GM23248 (cell line): ENCODE measurements at places on chromosomes 5 and 9. TPM values are rescaled to one million over a fixed set of nuclear protein-coding genes. Genes with fewer than 3 reads are reported as not detected.
A peak's percentile ranks its signal among the peaks of the same experiment; 100 is the strongest.

GRCh38 chr5:111511174-111511830 is 1.0 kb downstream of the STARD4 start:
- peak; percentile 64 for DNase-seq

GRCh38 chr9:3746296-3747275 is 220.8 kb upstream of the RFX3 start:
- DNase-seq, result peak; percentile 96

DNA sequence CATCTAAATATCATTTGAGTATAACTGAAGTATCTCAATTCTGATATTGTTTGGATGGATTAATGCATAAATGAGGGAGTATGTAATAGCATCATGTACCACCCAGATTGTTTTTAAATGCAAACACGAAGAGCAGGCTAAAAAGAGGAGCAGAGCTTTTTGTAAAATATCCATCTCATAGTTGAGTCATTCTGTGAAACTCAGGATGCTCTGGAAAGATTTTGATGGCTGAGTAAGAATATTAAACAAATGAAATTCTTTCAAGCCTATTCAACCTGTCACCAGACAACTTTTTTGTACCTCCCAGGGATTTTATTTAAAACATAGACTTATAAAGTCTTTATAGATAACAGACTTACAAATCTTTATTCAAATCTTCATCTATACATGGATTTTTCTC is 625.9 kb downstream of the TLE4 start:
- DNase-seq, result no peak

GRCh38 chr9:17246770-17247169 is 111.9 kb downstream of the CNTLN start:
- no peak for DNase-seq

Gene ORM1
- not detected in 2 replicates for total RNA-seq

GRCh38 chr9:101126556-101126955 is 98.0 kb downstream of the PLPPR1 start:
- DNase-seq, result no peak

Gene TAF11L5
- not detected in 2 replicates for total RNA-seq

GRCh38 chr9:82650368-82650767 is 412.6 kb downstream of the RASEF start:
- no peak for DNase-seq

GRCh38 chr5:66647146-66647856 is 51.1 kb downstream of the MAST4 start:
- DNase-seq, result peak; percentile 49

GRCh38 chr9:137247916-137248175 is 3.2 kb upstream of the STPG3 start:
- DNase-seq, result no peak

DNA sequence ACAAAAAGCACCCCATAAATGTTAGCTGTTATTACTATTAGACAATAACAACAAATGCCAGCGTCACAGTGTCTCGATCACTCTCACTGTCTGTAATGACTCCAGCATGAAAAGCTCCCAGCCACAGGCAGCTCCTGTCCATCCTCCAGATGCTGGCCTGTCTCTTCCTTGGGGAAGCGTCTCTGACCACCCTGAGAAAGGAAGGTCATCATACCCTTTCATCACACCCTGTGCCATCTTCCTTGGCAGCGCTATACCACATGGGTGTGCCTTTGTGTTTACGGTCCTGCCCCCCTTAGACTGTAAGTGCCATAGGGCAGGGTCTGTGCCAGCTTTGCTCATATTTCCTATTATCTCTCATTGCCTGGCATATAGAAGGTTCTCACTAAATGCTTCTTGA is 90.6 kb downstream of the PRRT1B start:
- DNase-seq, result peak; percentile 47

DNA sequence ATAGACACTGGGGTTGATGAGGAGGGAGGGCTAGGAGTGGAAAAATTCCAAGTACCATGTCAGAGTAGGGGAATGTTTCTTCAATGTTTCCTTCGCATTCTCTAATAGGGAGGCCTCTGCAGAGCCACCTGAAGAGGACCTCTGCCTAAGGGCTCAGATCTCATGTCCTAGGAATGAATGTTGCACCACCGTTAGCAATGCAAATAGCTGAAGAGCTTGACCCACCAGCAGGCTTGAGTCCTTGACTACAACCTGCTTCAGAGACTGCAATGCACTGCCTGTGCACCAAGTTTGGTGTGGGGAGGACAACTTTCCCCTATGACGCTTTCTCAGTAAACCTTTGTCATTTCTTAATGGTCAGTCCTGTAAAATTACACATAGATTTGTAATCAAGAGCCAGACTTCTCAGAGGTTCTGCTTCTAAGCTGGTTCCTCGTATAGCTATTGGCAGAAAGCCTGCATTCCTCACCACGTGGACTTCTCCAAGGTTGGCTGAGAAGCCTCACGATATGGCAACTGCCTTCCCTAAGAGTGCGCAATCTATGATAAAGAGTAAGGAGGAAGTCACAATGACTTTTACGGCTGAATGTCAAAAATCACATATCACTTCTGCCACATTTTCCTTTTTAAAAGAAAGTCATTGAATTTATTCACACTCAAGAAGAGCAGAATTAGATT is 600.7 kb upstream of the PTGER4 start:
- DNase-seq, result no peak

GRCh38 chr9:71746023-71746757 is 22.1 kb downstream of the CEMIP2 start:
- no peak for DNase-seq

GRCh38 chr9:115008536-115009270 is 78.3 kb upstream of the TNFSF8 start:
- peak; percentile 96 for DNase-seq

DNA sequence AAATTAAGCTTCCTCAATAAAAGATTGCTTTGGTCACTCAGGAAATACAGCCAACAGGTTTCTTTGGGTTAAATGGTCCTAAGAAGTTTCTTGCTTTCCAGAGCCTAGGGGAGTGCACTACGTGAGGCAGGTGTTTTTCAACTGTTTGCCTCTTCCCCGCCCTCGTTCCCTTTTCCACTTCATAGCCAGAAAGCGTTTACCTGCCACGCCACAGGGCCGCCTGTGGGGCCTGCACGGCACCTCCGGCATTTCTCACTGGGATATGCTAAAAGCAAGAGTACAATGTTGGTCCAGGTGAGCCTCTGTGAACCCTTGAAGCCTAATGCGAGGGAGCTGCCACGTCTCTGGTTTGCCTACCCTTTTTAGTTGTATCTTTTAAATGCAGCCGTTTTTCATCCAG is 167.6 kb upstream of the OTULINL start:
- no peak for DNase-seq

Gene TMEFF1
- 0.43 and 4.4 TPM in 2 replicates for total RNA-seq

Gene ARHGEF28
- 8.9 and 9.6 TPM in 2 replicates for total RNA-seq

DNA sequence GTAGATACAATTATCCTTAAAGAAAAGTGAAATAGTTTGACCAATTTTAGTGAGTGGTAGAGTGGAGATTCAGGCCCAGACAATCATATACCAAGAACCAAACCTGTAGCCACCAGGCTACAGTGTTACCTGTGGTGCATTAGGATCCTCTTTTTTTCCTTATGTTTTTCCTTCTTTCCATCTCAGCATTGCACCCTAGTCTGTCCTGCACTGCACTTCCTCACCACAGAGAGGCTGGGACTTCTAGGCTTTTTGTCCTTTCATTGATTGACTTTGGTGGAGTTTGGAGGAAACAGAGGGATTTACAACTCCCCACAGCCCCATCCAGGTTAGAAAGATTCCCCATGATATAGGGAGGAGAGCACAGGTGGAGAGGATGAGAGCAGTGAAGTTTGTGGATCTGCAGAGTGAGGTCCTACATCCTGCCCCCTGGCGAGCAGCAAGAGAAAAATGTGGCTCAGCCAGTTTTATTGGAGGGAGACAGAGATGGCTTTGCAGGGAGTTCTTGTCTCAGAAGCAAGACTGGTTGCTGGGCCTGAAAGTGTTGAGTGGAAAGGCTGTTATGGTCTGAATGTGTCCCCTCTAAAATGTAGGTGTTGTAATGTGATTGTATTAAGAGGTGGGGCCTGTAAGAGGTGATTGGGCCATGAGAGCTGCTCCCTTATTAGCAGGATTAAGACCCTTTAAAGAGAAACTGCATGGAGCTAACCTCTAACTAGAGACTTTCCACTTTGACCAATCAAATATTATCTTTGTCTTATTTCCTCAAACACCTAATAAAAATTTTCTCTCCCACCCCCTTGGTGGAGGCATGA is 36.2 kb downstream of the KIF4B start:
- peak; percentile 28 for DNase-seq

GRCh38 chr5:9430306-9430705 is 115.6 kb downstream of the SEMA5A start:
- no peak for DNase-seq

DNA sequence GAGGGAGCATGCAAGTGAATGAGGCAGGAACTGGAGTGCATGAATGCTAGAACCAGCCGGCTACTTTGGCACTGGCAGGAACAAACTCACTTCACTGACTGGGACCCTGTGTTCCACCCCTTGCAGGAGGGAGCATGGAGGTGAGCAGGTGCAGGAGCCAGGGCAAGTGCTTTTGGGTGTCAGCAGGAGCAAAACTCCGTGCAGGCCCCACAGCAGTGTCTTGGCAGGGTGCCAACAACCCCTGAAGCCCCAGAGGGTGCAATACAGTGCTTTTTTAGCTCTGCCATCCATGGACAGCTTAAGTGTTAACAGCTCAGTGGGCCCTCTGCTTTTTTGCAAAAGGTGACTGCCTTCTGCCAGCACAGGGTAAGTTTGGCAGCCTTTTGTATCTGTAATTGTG is 245.8 kb upstream of the PCSK5 start:
- DNase-seq, result no peak

Gene PAX5
- total RNA-seq, result not detected in 2 replicates

DNA sequence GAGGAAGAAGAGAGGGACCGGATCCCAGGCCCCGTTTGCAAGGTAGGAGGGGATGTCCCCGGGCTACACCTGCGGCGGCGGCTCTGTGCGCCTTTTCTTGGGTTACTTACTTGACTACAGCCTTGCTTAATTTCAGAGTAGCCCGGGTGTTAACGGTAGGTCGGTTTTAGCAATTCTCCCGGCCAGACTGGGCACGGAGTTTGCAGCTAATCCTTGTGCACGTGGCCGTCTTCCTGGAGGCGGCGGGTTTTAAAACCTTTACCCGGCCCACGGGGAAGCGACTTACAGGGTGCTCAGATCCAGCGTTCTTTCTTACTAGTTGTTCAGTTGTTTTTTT is 313 bp downstream of the BRIX1 start:
- DNase-seq, result peak; percentile 50

- no peak for DNase-seq
Observed at GRCh38 chr9:94528886-94529285, 26.0 kb upstream of the PCAT7 start.

DNA sequence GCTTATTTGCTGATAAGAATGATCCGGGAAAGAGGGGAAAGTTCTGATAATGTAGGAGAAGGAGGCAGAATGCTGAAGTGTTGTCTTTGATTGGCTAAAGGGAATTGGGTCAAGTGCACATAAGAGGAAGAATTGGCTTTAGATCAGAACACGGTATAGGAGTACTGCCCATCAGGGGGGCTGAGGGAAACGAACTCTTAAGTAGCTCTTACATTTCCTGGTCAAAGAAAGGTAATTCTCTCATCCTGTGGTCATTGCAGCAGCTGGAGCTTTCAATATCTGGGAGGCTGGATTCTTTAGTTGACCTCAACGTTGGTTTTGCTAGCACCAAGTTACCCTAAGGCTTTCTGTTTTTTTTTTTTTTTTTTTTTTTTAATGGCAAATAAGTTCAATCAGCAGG is 178.7 kb upstream of the NR3C1 start:
- no peak for DNase-seq

DNA sequence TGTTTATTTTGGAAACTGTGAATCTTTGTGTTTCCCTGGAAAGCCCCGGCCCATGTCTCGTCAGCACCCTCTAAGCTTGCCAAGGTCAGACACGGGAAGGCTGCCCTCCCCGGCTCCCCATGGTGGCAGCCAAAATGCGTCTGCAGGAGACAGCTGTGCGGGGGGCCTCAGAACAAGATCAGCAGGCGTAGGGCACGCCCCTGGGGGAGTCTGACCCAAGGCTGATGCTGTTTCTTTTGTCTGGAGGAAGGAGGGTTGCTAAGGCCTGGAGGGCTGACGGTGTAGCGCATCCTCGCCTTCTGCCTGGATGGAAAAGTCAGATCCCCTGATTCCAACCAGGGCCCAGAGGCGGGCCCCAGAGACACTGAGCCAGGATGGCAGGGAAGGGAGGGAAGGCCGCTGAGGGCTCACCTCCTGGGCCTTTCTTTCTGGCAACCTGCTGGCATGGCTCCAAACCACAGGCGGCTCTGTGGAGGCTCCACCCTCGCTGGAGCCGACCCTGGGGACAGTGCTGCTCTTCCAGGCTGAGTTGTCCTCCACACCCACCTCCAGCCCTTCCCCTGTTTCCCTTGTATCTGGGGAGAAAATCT is 57.2 kb downstream of the OLFM1 start:
- no peak for DNase-seq
